Immature natural killer cell (primary cell): ENCODE measurements at places on chromosomes 4 and X.

GRCh38 chrX:102859550-102859871 lies 77.6 kb upstream of the RAB40AL start:
- no peak for DNase-seq

DNA sequence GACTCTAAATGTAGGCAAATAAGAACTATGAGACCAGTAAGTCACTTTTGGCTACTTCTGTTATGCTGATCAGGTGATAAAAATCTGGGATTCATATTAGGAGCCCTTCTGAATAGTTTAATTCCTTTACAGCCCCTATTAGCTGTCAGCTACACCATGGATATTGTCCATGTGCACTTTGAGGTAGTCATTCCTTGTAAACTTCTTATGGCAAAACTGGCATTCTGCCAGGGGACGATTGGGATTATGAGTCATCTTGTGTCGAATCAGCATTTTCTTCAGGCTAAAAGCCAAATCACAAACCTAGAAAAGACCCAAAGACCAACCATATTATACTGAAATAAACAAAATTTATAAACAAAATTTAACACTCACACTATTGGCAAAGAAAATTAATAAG lies 227.6 kb downstream of the PRDM5 start:
- no peak for DNase-seq

DNA sequence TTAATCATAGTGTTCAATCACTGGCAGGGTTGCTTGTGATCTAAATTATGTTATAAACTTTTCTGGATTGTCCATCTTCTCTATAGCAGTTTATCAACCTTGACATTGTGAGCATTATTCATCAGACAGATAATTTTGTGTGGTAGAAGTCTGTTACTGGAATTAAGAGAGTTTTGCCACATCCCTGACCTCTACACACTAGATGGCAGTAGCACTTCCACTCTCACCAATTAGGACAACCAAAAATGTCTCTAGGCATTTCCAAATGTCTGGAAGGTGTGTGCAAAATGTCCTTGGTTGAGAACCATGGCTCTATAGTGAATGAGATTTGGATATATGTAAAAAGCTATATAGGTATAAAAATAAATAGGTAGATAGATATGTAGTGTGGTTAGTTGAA lies 324.1 kb upstream of the FAM47C start:
- DNase-seq: no peak

- DNase-seq: peak; percentile 95
Observed at GRCh38 chrX:53683556-53684414, 2.7 kb downstream of the HUWE1 start.

DNA sequence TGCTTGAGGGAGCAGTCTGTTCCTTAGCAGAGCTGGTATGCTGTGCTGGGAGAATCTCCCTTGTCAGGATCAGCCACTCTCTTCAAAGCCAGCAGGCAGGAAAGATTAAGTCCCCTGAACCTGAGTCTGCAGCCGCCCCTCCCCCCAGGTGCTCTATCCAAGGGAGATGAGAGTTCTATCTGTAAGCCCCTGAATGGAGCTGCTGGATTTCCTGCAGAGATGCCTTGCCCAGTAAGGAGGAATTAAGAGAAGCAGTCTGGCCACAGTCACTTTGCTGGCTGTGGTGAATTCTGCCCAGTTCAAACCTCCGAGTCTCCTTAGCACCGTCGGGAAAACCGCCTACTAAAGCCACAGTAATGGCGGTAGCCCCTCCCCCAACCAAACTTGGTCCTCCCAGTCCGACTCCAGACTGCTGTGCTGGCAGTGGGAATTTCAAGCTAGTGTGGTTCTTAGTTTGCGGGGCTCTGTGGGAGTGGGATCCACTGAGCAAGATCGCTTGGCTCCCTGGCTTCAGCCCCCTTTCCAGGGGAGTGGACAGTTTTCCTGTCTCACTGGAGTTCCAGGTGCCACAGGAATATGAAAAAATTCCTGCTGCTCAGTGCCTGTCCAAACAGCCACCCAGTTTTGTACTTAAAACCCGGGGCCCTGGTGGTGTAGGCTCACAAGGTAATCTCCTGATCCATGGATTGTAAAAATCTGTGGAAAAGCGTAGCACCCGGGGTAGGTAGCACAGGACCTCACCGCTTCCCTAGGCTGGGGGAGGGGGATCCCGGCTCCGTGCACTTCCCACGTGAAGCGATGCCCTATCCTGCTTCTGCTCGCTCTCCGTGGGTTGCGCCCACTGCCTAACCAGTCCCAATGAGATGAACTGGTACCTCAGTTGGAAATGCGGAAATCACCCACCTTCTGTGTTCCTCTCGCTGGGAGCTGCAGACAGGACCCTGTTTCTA lies 38.0 kb downstream of the RAB28 start:
- DNase-seq: no peak

DNA sequence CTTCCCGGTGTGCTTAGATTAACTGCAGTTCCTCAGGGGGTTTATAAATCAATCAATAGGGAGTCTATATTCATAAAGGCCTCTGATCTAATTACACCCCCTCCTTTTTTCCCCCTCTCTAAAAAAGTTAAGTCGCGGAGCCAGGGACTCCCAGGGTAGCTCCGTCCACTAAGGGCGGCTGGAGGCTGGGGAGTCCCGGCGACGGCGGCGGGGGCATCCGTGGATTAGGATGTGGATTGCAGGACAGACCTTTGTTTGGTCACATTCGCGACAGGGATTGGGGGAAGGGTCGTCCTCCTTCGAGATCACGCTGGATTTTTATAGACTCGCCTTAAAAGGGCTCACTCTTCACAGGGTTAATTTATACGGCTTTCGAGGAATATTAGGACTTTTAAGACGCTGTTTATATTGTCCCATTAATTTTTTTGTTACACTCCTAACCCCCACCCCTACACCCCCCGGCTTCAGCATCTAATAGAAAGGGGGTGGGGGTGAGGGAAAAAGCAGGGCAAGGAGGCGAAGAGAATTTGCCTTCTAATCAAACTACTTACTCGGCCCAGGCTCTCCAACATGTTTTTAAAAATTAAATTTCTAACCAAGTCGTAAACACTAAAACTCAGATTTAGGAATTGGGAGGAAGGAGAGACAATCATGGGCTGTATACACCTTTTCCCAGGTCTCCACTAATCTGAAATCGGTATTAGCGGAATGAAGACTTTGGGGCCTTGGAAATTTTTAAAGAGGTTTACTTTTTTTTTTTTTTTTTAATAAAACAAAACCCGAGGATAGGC lies 8.5 kb downstream of the PITX2 start:
- no peak for DNase-seq

GRCh38 chrX:149259241-149259640 lies 245.9 kb downstream of the IDS start:
- DNase-seq: no peak

DNA sequence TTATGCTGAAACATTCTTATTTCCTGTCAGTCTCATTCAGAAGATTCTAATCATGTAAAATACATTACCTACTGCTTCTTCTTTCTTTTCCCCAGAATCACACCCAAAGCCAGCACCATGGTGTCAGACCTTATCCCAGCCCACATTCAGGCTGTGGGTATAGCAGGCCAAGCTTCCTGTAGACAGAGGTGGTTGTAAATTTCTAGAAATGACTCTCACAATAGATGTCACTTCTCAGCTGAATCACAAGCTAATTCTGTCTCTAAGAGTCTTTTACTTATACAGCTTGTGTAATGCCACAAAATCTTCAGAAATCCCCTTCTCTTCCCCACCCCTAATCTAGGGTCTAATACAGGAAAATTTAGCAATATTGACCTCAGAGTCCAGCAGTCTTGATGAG lies 239.6 kb downstream of the PARM1 start:
- DNase-seq: no peak

DNA sequence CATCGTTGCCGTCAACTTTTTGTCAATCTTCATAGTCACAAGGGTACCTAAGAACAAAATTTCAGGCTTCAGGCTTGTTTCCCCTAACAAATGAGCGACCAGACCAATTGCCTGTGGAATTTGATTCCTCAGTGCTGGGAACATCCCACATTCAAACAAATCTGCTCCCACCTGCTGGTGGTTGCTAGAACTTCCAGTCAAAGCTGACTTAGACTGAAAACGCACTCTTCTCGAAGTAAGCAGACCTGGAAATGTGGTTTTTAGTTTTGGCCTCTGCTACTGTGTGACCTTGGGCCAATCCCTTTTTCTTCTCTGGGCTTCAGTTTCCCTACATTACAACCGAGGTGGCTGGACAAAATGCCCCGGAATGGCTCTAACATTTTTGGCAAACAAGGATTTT lies 1.8 kb upstream of the GABRQ start:
- DNase-seq: no peak

DNA sequence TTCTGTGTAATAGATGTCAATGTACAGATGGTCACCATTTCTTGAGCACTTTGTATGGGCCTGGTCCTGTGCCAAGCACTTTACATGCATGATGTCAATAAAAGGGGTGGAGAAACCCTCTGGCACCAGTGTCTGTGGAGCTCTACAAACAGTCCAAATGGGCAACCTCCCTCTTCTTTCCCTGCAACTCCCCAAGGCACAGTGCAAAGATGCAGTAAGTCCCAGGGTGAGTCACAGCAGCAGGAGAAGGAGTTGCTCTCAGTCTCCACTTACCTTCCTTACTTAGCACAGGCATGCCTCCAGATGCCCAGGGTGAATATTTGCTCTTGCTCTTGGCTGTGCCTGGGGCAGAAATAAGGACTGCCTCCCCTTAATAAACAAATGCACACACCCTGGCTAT lies 4.3 kb downstream of the OCIAD2 start:
- no peak for DNase-seq

GRCh38 chr4:52836120-52836519 lies 26.0 kb upstream of the RASL11B start:
- DNase-seq: no peak

DNA sequence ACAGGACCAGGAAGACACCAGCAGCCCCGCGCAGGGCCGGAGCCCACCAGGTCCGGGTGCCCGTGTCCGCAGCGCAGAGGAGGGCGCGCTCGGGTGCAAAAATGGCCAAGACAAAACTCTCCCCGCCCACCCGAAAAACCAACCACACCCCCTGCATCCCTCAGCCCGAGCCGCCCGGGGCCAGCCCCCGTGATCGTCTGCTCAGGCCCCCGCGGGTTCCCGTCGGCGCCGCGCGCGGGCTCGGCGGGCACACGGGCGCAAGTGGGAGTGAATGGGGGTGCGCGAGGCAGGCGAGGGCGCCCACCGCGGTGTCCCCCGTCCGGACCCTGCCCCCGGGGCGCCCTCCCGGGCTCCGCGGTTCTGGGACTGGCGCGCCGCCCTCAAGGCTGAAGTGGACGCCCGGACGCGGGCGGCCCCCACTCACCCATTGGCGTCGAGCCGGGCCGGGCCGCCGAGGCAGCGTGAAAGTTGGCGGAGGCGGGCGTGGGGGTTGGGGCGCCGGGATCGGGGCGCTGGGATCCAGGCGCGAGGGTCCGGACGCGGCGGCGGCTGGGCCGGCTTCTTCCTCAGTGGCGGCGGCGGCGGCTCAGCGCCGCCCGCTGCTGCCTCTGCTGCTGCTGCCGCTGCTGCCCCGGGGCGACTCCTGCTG lies 393 bp downstream of the SH3KBP1 start:
- DNase-seq: peak; percentile 42

- no peak for DNase-seq
Observed at GRCh38 chr4:14217401-14217800, 589.9 kb upstream of the BOD1L1 start.

- no peak for DNase-seq
Observed at GRCh38 chr4:7073526-7074390, 5.9 kb upstream of the GRPEL1 start.

GRCh38 chr4:80500613-80501012 lies 165.1 kb downstream of the CFAP299 start:
- peak; percentile 53 for DNase-seq

- no peak for DNase-seq
Observed at GRCh38 chrX:20664131-20664530, 397.4 kb upstream of the RPS6KA3 start.

DNA sequence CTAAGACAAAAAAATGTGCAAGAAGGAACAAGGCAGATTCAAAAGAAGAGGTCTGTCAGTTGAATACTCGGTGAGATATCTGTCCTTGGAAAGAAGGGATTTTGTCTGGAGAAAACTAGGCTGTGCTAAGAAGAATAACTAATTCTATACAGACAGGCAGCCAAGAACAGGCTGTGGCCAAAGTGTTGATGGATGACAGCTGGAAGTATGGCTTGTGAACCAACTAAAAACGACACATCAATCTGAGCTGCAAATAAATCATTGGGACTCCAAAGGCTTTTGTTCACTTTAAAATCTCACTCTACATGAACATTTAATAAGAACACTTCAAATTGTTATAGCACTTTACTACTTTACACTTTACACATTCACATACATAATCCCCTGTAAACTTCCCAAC lies 70.5 kb upstream of the IGSF1 start:
- no peak for DNase-seq

GRCh38 chr4:142021181-142021580 lies 384.8 kb downstream of the IL15 start:
- no peak for DNase-seq

- DNase-seq: no peak
Observed at GRCh38 chr4:172050911-172051310, 237.7 kb downstream of the GALNTL6 start.
